ENCODE measurements at places on chromosomes 5 and 9. TPM values are rescaled to one million over a fixed set of nuclear protein-coding genes. Genes with fewer than 3 reads are reported as not detected.
A peak's percentile ranks its signal among the peaks of the same experiment; 100 is the strongest.

- no peak for DNase-seq
These were observed 148.5 kb downstream of the NMUR2 start for GRCh38 chr5:152256580-152256979.

DNA sequence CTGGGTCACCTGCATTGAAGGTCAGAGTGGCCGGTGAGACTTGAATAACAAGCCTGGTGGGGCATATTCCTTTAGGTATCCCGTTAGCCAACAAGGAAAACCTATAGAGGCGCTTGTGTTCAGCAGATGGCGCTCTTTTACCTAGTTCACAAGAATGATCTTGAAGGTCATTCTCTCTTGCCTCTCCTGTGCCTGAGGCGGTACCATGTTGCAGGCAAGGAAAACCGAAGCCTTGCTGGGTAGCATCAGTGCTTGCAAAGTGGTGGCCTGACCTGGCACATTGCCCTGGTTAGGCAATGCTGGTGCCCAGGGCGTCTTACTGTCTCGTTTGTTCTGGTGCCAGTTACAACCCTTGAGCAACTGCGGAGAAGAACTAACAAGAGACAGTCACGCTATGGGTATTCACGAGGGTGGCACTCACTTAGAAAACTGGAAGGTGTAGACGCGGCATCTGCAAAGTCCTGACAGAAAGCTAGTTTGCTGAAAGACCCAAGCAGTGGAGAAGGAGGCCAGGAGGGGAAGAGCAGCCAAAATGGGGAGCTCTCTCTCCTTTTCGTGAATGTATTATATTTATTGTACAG is 56.7 kb downstream of the AOPEP start:
- no peak for DNase-seq

DNA sequence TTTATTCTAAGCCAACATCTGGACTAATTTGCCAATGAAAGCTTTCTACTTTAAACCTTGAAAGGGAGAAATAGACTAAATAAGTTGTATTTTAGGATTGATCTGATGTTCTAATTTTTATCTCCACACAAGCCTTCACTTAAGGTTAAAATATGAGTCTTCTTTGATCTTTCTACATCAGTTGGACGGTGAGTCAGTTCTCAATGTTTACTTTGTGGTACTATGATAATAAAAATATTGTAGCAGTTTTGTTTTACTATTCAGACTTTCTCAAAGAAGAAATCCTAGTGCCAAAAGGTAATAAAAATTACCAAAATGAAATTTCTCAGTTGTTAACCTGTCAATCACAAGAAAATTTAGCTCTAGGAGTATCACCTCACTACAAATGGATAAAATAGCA is 203.5 kb upstream of the RGMB start:
- no peak for DNase-seq

The ISOC1 gene
- total RNA-seq, result 30.0 TPM

GRCh38 chr5:17678751-17679324 is 44.6 kb downstream of the TAF11L14 start:
- DNase-seq, result no peak

DNA sequence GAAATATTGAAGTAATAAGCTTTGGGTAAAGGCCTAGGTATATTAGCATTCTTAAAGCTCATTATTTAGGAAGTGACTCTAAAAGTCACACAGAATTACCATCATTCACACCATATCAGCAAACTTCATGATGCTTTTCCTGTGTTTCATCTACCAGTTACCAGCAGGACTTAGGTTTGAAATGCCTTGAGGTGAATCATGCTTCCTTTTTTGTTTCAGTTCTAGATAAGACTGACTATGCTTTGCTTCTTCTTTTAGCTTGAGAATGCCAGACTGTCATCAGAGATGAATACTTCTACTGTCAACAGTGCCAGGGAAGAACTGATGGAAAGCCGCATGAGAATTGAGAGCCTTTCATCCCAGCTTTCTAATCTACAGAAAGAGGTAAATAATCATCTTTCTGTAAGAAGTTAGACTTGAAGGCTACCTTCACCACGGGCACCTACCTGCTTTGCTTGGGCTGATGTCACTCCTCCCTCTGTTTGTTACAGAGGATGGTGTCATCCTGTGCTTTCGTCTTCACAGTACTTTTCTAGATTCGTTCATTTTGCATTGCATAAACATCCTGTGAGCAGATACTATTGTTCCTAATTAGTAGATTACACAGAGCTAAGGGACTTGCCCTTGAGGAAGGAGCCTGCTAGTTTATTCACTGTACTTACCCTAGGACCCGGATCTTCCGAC is 34.7 kb downstream of the LMNB1 start:
- DNase-seq, result no peak

DNA sequence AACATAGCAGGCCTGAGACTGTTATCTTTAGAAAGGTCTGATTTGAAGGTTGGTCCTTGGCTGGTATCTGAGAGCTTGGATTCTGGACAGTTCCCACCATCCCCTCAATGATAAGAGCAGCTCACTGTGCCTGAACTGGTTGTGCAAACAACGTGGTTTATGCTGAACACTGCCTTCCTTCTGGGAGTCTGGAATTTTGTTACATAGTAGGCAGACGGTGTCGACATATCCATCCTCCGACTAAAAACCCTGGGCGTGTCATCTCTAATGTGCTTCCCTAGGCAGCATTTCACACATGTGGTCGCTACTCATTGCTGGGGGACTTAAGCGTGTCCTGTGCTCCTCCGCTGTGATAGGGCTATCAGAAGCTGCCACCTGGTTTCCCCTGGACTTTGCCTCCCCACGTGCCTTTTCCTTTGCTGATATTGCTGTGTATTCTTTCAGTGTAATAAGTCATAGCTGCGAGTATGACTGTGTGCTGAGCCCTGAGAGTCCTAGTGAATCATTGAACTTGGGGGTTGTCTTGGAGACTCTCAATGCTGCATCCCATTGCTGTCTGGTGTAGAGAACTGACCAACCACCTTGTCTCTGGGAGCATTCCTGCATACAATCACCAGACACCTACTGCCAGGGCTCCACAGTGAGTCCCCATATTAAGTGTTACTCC is 119.1 kb upstream of the TBC1D2 start:
- peak; percentile 49 for DNase-seq

- no peak for DNase-seq
These were observed 37.8 kb downstream of the GRAMD2B start for GRCh38 chr5:126460977-126461376.

DNA sequence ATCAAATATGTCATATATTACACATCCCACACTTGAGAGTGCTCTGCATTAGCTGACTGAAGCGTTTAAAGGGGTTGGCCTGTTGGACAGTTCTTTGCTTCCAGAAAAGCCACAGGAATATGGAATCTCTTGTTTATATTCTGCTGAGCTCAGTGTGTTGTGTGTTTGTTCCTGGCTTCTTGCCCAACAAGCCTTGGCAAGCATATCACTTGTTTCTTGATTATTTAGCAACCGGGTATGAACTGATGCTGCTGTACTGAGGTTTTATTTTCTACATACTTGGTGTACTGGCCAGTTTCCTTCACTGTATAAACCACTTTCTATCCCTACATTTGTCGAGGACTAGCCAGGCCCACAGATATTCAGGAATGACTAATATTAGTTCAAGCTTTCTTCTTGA is 378.9 kb downstream of the KCTD16 start:
- no peak for DNase-seq

The TRIM7 gene
- 0.76 TPM for total RNA-seq

The RANBP6 gene
- total RNA-seq, result 24.0 TPM

GRCh38 chr5:37751227-37751626 is 88.6 kb downstream of the GDNF start:
- no peak for DNase-seq

The DOCK2 gene
- total RNA-seq, result 0.82 TPM

DNA sequence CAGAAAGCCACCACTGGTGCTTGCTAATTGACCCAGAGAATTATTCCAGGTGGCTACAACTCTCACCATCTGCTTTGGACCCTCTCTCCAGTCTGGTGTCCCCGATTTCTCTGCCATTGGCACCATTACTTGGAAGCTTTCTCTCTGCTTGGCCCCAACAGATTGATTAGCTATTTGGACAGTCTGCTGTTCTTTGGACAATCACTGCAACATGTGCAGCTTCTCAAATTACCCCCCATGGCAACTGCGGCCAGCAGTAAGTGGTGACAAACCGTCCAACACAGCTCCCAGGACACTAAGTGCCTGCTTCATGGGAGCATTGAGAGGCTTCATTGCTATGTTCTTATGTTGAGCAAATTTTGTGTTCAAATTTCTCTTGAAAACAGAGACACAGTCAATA is 309.8 kb downstream of the TAF11L14 start:
- no peak for DNase-seq

GRCh38 chr5:120304663-120305062 is 159.4 kb upstream of the PRR16 start:
- no peak for DNase-seq

Data from type B pancreatic cell (in vitro differentiated cells).